HuH-7.5 (cell line): ENCODE measurements at places on chromosomes 6 and 20.

DNA sequence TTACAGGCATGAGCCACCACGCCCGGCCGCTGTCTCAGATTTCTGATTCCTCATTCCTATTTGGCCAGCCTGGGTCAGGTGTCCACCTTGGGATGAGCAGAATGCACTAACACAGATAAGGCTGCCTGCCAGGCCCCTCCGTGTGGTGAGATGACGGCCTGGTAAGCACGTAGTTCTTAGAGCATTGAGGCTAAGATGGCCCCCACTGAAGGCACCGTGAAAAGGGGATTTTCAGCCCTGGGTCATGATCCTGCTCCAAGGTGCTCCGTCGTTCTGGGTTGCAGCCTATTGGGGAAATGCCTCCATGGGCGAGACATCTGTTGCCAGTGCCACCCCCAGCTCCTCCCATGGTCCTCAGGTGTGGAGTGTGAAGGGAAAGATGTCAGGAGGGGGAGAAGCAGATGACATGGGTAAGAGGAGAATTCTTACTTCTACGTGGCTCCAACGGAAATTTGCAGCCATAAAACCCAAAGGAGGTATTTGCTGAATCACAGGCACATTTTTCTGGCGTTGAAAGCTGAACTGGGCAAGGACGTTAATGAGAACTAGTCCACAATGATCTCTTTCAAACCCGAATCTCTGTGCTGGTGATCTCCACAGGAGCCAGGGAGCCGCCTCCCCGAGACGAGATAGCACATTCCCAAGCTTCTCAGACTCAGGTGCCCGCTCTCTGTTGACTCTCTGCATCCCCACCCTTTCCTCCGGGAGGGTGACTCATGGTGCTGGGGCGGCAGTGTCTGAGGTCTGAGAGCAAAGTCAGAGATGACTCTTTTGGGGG is 34.0 kb upstream of the BMP6 start:
- DNase-seq = peak; percentile 22

DNA sequence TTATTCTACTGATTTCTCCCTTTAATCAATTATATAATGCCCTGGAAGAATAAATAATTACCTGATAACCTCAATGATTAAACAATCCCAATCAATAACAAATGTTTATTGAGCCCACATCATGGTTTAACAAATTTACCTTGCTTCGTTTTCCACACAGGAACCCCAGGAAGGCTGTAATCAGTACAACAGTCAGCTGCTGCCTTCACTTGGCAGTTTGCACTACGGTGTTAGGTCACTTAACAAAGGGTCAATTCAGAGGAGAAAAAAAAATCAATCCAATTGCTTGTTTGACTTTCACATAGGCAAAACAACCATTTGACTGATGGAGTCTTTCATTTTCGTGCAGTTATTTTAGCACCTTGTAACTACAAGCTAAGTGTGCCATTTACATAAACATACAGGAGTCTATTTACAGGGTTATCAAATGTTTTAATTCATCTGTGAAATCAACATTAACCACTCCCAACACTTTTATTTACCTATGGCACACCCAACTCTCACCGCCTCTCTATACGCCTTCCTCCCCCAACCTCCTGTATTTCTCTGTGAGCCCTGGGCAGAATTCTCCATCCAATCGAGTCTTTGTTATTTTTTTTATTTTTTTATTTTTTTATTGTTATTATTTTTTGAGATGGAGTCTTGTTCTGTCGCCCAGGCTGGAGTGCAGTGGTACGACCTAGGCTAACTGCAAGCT is 140.4 kb upstream of the TAB2 start:
- DNase-seq = peak; percentile 25

DNA sequence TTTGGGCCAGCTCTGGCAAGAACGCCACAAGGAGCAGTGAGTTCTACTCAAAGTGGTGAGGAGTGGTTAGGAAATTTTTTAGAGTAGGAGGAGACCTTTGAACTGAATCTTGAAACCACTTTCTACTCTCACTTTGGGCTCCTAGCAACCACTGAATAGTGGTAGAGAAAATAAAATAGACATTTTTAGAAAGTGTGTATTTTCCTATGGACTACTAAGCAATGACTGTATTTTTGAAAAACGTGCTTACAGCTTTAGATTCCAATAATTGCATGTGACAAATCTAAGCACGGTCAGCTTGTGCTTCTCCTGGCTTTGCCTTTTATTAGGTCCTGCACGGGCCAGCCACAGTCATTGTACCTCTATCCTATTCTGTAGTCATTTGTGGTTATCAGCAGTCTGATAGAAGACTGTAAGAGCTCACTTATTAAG is 8.7 kb upstream of the IFNGR1 start:
- DNase-seq = no peak

- DNase-seq = no peak
These were observed 637.7 kb upstream of the CITED2 start for GRCh38 chr6:140012150-140012549.

DNA sequence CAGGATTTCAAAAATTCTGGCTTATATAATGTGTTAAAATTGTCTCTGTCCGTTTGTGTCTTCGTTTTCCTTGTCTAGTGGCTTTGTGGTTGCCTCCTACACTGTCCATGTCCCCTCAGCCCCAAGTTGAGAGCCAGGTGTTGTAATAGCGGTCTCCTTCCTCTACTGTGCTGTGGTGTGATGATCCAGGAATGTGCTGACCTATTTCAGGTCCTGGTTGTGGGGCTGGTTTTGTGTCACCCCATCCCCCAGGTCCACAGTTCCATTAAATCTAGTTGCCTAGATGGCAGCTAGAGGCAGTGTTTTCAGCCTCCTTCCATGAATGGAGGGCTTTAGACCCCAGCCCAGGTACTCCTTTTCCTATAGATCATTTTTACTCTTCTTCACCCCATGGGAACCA is 128.7 kb downstream of the DNAH8 start:
- no peak for DNase-seq

GRCh38 chr20:4959592-4959991 is 41.7 kb downstream of the SLC23A2 start:
- no peak for DNase-seq

- DNase-seq = peak; percentile 93
These were observed at the start of gene TASP1 for GRCh38 chr20:13638496-13639149. TASP1 (minus strand) TSS chr20:13638932; CDS start chr20:13630078, 8,854 bp downstream.

GRCh38 chr20:31764641-31765305 is 25.7 kb downstream of the TPX2 start:
- DNase-seq = no peak
